ENCODE measurements at places on chromosomes 4 and X.

DNA sequence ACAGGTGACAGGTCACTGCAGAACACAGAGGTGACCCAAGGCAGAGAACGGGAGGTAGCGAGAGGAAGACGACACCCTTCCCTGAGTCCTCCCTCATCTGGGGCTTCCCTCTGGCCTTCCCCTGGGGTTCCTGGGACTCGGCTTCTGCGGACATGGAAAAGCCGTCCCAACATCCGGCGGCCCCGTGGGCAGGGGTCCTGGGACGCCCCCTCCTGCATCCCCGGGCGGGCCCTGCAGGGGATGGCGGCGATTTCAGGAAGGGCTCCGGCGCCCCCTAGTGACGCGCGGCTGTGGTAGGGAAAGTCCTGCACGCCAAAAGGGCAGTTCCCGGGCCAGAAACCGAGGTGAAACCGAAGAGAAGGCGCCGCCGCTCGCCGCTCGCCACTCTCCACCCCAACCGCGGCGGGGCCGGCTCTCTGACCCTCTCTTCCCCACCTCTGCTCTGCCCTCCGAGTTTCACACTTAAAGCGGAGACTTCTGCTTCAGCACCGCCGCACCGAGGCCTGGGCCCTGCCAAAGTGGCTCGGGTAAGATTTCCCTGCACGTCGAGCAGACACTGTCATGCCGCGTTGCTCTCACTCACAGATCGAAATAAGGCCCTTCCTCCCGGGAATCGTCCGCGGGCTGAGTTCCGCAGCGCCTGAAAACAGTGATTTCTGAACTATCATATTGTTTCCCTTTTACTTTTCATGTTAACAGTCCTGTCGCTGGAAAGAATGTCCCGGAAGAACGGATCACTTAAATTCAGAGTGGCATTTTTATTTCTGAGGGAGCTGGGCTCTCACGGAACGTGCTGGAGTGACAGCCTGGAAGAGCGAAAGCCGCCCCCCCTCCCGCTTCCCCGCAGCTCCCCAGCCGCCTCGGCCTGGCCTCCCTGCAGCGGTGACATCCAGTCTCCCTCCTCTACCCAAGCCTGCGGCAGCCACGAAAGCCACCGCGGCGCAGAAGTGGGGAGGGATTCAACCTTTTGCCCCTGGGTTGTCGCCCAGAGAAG, 110.6 kb downstream of the DCTD start:
- peak; percentile 70 for DNase-seq

DNA sequence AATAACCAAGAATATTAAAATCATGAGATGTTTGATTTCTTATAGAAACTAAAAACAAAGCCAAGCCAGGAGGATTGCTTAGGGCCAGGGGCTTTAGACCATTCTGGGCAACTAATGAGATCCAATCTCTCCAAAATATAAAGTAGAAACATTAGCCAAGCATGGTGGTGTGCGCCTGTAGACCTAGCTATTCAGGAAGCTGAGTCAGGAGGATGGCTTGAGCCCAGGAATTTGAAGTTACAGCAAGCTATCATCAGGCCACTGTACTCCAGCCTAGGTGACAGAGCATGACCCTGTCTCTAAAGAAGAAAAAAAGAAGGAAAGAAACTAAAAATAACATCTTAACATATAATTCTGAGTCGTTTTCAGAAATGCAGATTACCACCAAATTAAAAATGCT, 96.7 kb downstream of the NAF1 start:
- DNase-seq = no peak

DNA sequence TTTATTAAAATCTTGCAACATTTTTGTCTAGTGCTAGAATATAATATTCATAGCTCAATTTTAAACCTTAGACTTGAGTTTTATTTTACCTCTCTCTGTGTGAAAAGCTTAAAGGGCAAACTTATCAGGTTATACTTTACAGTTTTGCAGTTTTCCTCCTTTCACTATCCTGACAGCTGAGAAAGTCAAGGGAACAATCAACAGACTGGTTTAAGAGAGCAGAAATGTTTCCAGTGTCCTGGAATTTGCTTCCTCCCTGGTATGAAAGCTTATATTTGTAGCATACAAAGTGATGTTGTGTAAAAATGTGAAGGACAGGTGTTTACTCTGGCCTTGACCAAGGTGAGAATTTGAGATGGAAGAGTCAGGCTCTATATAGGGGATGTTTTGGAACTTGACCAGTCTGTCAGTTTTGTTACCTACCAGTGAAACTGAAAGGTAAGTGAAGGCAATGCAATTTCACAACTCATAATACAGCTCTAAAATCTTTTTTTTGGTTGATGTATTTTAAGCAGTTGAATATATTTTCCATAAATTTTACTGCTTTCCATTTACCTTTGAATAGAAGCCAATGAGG, 64.6 kb downstream of the FHIP1A start:
- DNase-seq = no peak

GRCh38 chrX:81348388-81348787, 146.5 kb downstream of the SH3BGRL start:
- DNase-seq = no peak

DNA sequence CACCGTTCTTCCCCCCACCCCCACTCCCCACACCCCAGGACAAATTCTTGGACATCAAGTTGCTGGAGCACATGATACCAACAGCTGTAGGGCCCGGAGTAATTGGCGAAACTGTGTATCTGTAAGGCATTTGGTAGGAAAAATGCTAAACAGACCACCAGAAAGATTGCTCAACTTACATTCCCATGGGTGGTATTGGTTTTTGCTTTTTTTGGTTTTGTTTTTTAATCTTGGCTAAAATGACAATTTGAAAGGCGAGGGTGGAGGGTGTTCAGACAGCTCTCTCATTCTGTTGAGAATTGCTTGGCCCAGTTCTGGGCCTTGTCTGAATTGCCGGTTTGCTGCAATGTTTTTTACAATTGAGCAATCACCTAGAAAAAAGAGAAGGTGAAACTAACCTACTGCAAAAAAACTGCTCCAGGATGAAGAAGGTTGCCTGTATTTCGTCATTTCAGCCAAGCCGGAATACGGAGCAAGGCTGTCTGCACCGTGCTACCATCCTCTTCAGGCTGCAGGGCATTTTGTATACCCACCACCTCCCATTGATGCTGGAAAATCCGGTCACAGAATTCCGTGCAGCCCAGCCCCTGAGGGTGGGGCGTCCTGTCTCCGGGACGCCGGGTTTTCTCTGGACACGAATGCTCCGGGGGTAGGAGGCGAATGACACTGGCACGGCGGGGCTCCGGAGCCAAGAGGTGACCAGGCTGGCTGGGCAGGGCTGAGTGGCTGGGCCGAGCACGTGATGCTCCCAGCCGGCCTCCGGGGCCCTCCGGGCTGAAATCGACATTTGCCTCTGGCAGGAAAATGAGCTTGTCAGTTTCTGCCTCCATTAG, at the start of gene CLCN4:
Gene CLCN4 (plus strand): TSS at position 777 of the 833 bp plus-strand sequence. CDS start 28,058 bp downstream, outside the sequence.
- peak; percentile 30 for DNase-seq

DNA sequence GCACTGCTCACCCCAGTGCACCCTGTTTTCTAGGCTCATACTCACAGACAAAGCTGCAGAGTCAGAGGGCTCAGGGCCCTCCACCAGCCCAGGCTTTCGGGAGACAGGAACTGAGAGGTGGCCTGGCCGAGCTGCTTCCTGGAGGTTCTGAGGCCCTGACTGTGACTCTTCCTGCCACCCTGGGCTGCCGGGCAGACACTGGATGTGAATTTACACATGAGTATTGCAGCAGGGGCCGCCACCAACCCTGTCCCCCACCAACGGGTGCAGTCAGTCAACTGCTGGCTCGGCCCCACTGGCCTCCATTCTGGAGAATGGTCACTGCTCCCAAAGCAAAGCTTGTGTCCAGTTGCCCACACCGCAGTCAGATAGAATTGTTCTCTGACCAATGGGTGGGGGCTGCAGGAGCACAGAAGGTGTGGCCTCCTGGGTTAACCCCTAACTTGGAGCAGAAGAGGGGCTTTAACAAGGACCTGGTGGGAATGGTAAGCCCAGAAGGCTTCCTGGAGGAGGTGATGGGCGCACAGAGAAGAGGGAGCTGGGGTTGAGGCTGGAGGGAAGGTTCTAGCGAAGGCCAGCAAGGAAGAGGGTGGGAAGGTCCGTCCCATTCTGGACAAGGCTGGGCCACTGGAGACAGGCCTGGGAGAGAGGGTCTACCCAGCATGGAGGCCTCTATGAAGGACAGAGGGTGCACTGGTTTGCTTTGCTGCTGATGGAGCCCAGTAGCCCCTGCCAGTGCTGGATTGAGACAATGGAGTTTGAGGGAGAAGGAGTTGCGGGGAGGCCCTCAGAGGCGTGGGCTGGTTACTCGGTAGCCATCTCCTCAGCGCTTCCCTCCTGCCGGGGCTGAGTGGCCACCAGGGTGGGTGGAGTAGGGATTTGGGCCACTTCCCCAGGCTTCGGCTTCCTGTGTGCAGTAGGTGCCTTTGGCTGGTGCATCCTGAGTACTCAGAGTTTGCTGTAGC, 135.3 kb downstream of the CPZ start:
- no peak for DNase-seq

GRCh38 chr4:5435201-5435600, 273.2 kb downstream of the EVC2 start:
- no peak for DNase-seq

GRCh38 chr4:17276776-17277175, 235.1 kb downstream of the QDPR start:
- DNase-seq = peak; percentile 69

- no peak for DNase-seq
These were observed 167.3 kb downstream of the SLIT2 start for GRCh38 chr4:20418861-20419451.

- DNase-seq = no peak
These were observed 2.7 kb upstream of the BANK1 start for GRCh38 chr4:101787701-101788316.

DNA sequence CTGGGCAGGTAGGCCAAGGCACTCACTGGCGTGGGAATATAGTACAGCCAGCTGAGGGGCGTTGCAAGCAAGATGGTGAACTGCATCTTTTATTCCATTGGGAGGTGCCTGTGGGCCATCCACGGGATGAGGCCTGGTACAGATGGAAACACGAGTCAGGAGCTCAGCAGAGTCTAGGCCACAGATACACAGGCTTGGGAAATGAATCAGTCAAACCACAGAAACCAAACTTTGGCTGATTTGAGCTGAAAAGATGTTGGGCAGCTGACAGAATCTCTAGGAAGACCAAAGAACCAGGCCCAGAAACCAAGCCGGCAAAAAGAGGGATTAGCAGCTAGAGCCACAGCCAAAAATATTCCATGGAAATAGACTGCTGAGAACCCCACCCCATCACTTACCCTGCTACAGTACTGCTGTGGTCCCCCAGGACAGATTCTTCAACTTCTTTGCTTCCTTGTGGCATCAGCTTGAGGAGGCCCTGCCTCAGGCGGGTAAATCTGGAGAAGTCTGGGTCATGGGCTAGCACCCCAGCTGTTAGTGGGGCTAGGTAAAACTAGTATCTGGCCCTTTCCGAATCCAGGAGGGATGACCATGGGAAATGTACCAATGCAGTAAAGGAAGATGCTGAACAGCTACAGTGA, 75.4 kb downstream of the TMEM131L start:
- no peak for DNase-seq

- DNase-seq = no peak
These were observed 24.7 kb downstream of the TMEM47 start for GRCh38 chrX:34632384-34632783.

DNA sequence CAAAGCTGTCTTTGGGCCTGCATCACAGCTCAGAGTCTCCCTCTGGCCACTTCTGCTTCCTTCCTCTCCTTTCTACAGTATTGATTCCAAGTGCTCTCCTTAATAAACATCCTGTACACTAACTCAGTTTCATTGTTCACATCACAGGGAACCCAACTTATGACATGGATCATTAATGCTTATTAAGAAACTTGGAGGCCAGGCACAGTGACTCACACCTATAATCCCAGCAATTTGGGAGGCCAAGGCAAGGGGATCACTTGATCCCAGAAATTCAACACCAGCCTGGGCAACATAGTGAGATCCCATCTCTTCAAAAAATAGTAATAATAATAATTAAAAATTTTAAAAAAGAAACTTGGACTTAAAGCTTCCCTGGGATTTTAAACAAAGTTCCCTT, 89.2 kb upstream of the EFHC2 start:
- no peak for DNase-seq

DNA sequence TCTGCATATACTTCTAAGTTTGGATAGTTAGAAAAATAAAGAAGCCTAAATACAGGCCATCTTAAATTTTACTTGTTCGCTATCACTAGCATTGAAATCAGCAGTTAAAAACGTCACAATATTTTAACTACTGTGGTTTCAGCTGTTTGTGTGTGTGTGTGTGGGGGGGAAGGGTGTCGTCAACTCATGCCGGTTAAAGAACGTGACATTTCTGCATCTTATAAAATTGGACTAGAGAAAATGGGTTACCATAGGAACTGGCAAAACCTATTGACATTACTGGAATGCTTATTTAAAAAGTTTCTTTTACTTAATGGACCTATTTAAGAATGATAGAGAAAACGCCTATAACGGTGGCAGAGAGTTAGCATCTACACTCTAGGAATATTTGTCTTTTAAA, 1.2 kb upstream of the CNKSR2 start:
- no peak for DNase-seq

- no peak for DNase-seq
These were observed 490 bp upstream of the PDZD4 start for GRCh38 chrX:153830640-153831428.

GRCh38 chr4:8916351-8916885, 44.8 kb upstream of the HMX1 start:
- DNase-seq = no peak

GRCh38 chr4:123452616-123453015, 56.0 kb downstream of the SPRY1 start:
- no peak for DNase-seq

- no peak for DNase-seq
These were observed 441.1 kb downstream of the KCNIP4 start for GRCh38 chr4:21507439-21507838.

GRCh38 chr4:5237086-5237660, 185.9 kb downstream of the STK32B start:
- no peak for DNase-seq

GRCh38 chr4:15920723-15921591, 17.6 kb downstream of the FGFBP1 start:
- no peak for DNase-seq
